ENCODE measurements at places on chromosomes 2 and 18.
A peak's percentile ranks its signal among the peaks of the same experiment; 100 is the strongest.

GRCh38 chr18:2706903-2707302 lies 51.4 kb downstream of the SMCHD1 start:
- DNase-seq = no peak

GRCh38 chr2:143698888-143699570 lies 569.8 kb downstream of the ARHGAP15 start:
- no peak for DNase-seq

DNA sequence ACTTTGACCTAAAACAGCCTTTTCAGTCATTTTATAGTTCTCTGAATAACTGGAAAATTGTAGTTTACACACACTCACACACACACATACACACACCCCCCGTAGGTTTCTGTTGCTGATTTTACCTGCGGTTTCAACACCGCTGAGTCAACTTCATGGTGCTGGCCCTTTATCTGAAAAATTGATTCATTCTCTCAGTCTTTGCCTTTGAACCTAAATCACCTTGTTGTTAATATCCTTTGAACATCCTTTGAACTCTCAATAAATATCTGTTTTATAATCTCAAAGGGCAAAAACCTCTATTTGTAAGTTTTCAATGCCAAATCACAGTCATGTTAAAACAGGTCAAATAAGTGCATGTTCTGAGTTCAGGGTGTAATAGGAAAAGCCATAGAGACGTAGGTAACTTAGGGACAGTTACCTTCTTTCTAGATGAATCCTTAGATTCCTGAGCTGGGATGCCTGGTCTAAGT lies 109.0 kb upstream of the BZW1 start:
- DNase-seq = no peak

- no peak for DNase-seq
Measured at GRCh38 chr2:104344985-104345384, 508.9 kb upstream of the POU3F3 start.

GRCh38 chr2:23411752-23412431 lies 26.9 kb downstream of the KLHL29 start:
- peak; percentile 85 for DNase-seq

DNA sequence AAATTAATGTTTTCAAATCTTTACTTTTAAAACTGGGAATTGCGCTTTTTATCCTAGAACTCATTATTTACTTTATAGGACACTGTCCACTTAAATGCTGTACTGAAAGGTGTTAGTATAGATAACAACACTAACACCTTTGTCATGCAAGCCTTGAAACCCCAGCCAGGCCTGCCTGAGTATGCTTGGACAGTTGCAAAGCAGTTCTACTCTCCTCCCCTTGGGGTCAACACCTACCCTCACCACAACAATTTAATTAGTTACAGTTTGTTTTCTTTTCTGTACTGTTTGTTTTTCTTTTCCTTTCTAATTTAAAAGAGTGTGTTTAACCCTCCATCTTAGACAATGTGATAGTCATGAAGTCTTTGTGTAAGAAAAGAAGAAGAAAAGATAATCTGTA lies 18.9 kb upstream of the FAM98A start:
- no peak for DNase-seq

DNA sequence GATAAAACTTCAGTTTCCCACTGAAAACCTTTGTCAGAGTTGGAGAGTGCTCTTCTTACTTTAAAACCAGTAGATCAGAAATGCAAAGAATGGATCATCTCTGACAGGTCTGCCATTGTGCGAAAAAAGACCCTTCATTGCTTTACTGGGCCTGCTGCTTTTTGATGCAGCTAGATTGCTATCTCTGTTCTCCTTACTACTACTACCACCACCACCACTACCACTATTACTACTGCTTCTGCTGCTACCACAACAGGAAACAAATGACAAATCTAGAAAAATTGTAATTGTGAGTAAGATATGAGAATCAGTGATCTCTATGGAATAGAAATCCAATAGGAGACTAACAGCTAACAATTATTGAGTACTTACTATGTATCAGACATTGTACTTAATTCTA lies 85.8 kb downstream of the PKP4 start:
- DNase-seq = no peak

DNA sequence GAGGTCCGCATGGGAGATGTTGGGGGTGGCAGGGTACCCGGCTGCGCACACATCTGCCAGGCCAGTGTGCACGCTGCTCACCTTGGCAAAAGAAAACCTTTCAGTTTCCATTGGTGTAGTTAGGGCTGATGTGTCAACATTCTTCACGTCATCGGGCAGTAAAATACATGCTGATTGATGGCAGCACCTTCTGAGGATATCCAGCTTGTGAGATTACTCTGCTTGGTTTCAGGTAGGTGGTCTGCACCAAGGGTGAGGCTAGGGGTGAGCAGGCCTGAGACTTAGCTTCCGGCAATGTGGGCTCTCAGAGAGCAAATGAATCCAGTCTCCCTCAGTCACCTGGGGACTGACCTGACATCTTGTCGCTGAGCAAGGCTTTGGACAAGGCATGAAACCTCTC lies 19.3 kb upstream of the ACKR3 start:
- DNase-seq = no peak

- no peak for DNase-seq
Measured at GRCh38 chr2:233766416-233766815, 6.3 kb downstream of the UGT1A1 start.

DNA sequence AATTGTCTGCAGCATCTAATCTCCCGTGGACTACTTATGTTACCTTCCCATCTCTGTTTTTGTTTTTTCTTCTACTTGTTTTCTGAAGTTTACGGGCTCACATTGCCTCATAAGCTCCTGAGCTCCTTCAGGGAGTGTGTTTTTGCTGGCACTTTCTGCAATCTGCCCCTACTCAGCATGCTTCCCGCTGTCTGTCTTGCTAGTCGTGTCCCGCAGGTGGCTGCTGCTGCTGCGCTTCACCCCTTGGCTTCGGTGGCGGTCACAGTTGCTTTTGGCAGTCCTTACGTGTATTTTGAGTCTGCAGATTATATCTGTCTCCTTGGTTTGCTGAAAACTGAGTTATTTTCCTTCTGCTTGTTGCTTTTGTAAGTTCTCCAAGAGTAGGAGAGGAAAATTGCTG lies 37.3 kb downstream of the FER1L5 start:
- DNase-seq = no peak

DNA sequence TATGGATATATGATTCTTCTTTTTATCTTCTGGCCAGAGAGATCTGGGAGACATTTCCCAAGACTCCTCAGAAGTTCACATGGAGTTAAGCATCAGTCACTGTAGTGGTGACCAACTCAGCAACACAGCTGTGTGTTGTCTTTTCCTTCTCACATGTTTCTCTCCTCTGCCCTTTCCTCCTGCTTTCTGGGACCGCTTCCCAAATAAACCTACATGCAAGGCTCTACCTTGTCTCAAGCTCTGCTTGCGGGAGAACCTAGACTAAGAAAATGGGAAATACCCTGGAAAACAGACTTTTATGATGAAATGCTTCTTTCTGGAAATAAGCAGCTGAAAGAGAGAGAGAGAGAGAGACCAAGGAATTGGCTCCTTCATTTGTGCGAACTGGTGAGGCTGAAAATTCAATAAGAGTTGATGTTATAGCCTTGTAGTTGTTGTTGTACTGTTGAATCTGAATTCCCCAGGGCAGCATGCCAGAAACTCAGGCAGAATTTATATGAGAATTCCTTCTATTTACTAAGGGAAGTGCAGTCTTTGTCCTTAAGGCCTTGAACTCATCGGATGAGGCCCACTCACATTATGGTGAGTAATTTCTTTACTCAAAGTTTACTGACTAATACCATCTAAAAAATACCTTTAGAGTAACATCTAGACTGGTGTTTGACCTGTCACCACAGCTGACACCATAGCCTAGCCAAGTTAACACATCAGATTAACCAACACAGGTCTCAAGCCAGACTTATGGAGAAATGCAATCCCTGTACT lies 22.7 kb upstream of the DSC1 start:
- no peak for DNase-seq

DNA sequence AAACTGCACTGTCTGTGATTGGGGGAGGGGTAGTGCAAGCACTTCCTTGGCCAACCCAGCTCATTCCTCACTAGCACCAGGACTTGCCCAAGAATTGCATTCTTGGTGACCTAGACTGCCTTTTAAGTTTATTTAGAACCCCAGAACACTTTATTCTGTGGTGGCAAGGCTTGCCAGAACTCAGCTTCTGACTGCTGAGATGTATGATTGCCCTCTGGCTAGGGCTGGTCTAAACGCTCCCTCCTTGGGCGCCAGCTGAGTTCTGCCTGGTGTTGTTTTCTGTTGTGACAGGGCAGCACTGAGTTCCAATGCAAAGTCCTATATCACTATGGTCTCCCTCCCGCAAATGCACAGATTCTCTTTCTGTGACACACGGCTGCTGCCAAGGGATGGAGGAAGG lies 247.7 kb downstream of the ZNF385B start:
- DNase-seq = peak; percentile 20

- DNase-seq = peak; percentile 68
Measured at GRCh38 chr2:216424274-216424673, 12.0 kb downstream of the SMARCAL1 start.

GRCh38 chr2:219025637-219026585 lies 15.4 kb downstream of the CFAP65 start:
- DNase-seq = no peak
